Cardiac septum (tissue), 1 donor: ENCODE measurements at places on chromosomes 12 and 14.

- DNase-seq: no peak
These were observed 51.2 kb downstream of the SINHCAF start for GRCh38 chr12:31274520-31275300.

GRCh38 chr12:50538182-50538581 lies 33.4 kb downstream of the DIP2B start:
- DNase-seq: no peak

GRCh38 chr12:31369712-31370521 lies 44.0 kb upstream of the SINHCAF start:
- DNase-seq: no peak

DNA sequence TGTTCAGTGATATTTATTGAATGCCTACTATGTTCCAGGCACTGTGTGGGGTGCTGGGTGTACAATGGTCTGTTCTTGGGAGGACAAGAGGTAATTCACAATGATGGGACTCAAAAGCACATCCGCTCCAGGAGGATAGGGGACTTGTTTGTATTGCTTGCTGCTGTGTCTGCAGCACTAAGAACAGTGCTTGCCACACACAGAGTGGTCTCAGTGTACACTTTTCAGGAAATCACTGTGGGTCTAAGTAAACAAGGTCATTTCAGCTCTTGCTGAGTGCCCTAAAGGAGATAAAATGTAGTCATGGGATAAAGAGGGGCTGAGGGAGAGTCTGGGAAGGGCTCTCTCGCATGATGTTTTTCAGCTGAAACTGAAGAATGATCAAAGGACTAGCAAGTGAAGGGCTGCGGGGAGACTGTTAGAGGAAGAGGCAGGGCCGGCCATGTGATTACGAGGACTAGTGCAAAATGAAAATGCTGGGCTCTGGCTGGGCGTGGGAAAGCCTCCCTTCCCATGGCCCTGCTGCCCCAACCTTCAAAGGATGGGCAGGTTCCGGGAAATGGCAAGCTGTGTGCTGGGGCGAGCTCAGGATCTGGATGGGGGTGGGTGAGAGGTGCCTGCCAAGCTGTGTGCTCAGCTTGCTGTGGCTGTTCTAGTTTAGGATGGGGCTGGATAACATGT lies 39.1 kb downstream of the ADCK1 start:
- DNase-seq: no peak

DNA sequence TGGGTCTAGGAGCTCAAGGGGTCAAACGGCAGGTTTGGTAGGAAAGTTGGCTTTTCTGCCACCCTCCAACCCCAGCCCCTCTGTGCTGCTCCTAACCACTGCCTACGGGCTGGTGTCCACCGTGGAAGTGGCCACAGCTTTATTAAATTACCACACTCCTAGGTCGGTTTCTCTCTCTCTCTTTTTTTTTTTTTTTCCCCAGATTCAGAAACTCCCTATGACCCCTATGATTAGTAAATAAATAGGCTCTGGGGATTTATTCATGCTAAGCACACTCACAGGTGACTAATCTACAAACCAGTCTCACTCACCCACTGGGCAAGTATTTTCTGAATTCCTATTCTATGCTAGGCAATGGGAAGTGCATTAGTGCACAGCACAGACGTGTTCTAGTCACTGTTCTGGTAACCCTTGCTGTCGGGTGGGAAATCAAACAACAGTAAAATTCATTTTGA lies 8.7 kb upstream of the DDX47 start:
- DNase-seq: no peak

GRCh38 chr12:116354950-116355783 lies 77.7 kb upstream of the MED13L start:
- DNase-seq: no peak

DNA sequence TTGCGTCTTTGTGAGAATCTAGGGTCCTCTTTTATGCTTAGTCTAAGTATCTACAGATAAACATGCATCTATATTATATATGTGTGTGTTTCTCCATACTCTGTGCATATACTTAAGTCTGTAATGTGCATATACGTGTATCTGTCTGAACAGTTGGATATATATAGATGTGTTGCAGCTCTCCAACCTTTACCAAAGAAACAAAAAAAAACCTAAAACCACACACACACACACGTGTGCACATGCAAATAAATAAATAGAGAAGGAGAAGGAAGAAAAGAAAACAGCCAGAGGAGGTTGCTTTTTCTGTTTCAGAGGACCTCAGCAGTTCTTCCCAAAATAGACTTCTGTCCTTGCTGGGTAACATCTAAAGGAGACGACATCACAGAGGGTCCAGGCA lies 244.9 kb downstream of the CACNA1C start:
- no peak for DNase-seq

DNA sequence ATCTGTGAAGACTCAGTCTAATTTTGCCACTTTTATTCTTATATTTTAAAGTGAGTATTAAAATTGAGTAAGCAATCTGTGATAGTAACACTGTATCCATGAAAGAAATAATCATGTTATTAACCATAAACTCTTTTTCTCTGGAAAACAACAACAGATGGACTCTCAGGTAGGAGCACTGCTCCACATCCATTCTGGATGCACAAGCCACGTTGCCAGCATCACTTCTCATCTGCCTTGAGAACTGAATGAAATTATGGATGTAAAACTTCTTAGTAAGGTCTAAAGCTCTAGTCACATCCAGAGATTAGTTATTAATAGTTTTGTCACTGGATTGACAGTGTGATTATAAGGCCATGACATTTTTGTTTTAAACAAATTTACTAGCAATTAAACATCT lies 489.1 kb upstream of the SYT1 start:
- DNase-seq: no peak

DNA sequence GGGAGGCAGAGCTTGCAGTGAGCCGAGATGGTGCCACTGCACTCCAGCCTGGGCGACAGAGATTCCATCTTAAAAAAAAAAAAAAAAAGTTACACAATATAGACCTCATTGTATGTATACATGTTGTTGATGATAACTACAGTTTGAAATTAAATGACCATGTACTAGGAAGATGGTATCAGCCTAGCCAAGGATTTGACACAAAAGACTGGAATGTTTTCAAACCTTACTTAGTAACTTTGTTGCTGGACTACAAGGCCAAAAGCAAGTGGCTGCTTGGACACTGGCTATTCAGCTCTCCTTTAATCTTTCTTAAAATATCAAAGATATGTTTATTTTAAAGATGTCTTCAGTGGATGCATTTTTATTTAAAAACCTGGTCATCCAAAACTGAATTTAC lies 18.9 kb upstream of the NUDT4 start:
- DNase-seq: no peak

DNA sequence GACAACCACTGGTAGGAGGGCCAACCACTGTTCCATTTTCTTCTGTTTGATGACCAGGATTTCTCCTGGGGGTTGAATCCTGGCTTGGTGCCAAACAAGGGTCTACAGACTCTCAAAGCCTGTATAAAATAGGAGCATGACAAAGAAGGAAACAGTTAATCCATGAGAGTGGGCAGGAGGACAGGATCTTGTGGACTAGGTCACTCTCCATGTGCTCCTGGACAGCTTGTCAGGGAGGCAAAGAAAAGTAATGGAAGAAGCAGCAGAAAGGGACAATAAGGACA lies 243.7 kb downstream of the AKAP6 start:
- DNase-seq: no peak
